ENCODE measurements at places on chromosomes 2 and 18. TPM values are rescaled to one million over a fixed set of nuclear protein-coding genes. Genes with fewer than 3 reads are reported as not detected.

DNA sequence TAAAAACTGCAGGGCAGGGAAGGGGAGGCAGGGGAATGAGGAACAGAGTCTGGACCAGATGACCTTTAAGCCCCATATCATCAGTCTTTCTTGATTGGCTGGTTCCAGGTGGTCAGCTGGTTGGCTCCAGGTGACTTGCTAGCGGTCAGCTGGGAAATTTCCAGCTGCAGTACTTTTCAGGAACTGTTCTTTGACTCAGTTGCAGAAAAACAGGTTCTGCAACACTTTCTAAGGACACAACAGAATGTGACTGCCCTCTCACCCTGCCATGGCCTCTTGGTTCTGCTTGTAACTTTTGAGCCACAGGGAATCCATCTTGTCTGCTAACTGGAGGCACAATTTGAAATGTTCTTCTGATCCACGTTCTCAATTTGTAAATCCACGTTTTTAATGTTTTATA is 278.3 kb upstream of the LRATD1 start:
- H3K27me3 ChIP-seq, result no peaks in the 10 kb centered on the region
- H3K27ac ChIP-seq, result no peak overlapping the region
- no peak overlapping the region for H3K4me3 ChIP-seq
- H3K36me3 ChIP-seq, result no peaks in the 10 kb centered on the region

DNA sequence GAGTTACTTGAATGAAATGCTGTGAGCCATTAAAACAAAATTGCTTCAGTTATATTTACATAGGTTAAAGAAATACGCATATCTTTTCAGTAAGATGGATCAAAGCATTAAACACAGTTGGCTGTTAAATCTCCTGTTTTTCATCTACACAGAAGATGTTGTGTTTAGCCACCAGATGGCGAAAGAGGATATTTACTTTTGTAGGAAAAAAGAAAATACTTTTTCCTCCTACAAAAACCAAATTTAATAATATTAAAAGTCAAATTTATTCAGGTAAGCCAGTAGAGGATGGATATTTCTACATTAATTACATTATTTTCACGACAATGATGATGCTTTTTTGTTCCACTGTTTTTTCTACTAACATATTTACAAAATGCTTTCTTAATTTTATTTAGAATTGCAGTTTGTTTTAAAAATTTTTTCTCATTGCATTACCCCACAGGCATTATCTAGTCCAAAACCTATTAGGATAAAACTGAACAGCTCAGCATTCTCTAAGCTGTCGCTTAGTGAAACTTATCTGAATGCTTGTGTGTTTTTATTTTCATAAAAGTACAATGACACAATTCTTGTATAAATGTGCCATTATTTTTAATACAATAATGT is 173.7 kb downstream of the ASXL3 start:
- H3K27ac ChIP-seq, result no peak overlapping the region
- peaks cover 5% of the 10 kb centered on the region for H3K4me1 ChIP-seq
- no peaks in the 10 kb centered on the region for H3K27me3 ChIP-seq
- DNase-seq, result no peak

GRCh38 chr2:156157670-156158069 is 174.9 kb downstream of the NR4A2 start:
- no peak for DNase-seq
- H3K4me3 ChIP-seq, result no peak overlapping the region
- no peaks in the 10 kb centered on the region for H3K36me3 ChIP-seq
- no peaks in the 10 kb centered on the region for H3K4me1 ChIP-seq
- H3K27me3 ChIP-seq, result no peaks in the 10 kb centered on the region

PCARE gene
- not detected for total RNA-seq

DNA sequence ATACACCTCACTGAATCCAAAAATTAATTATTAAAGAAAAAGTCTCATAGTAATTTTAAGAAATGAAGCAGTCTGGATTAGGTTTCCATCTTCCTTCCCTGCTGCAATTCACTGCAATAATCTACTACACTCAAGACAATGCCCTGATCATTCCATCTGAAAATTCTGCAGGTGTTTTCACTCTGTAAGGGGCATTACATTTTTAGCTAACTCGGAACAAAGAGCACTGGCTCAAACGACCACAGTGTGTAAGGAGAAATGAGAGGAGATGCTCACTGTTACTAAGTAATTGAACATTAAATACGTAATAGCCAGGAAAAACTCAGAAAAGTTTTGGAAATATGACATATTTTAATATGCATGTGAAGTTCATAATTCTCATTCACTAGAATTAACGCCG is 1.3 kb downstream of the B4GALT6 start:
- H3K27me3 ChIP-seq, result no peaks in the 10 kb centered on the region
- no peak overlapping the region for H3K4me3 ChIP-seq
- no peaks in the 10 kb centered on the region for H3K36me3 ChIP-seq

- H3K4me3 ChIP-seq, result no peak overlapping the region
- no peaks in the 10 kb centered on the region for H3K27me3 ChIP-seq
- H3K27ac ChIP-seq, result no peak overlapping the region
- no peaks in the 10 kb centered on the region for H3K36me3 ChIP-seq
Measured at GRCh38 chr18:62122330-62122729, 64.5 kb downstream of the PIGN start.

- no peak for DNase-seq
- no peak overlapping the region for H3K27ac ChIP-seq
- H3K4me1 ChIP-seq, result no peaks in the 10 kb centered on the region
- no peaks in the 10 kb centered on the region for H3K36me3 ChIP-seq
- H3K4me3 ChIP-seq, result no peak overlapping the region
Measured at GRCh38 chr2:28062867-28063266, 172.3 kb downstream of the BABAM2 start.

GRCh38 chr2:28469304-28469703 is 26.6 kb upstream of the PLB1 start:
- DNase-seq, result no peak
- H3K4me3 ChIP-seq, result no peak overlapping the region
- no peaks in the 10 kb centered on the region for H3K36me3 ChIP-seq
- H3K4me1 ChIP-seq, result peaks cover 6% of the 10 kb centered on the region
- no peak overlapping the region for H3K27ac ChIP-seq

NOSTRIN gene
- 48.1 TPM for total RNA-seq

HRH4 gene
- not detected for total RNA-seq

- no peaks in the 10 kb centered on the region for H3K36me3 ChIP-seq
- no peak overlapping the region for H3K27ac ChIP-seq
- no peaks in the 10 kb centered on the region for H3K27me3 ChIP-seq
- DNase-seq, result no peak
- no peak overlapping the region for H3K4me3 ChIP-seq
Measured at GRCh38 chr2:129262934-129263333, 716.5 kb upstream of the RAB6C start.

DNA sequence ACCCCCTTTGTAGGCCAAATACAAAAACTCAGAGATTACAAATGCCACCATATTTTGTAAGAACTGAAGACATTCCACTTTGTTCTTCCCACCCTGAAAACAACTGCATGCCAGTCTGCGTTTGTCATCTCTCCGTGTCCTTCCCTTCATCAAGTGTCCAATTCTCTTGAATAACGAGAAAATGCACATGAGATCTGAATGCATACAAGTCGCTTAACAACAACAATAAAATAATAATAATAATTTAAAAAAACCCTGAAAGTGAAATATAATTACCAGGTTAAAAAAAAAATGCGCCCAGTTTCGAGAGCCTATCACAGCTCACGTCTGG is 2.0 kb upstream of the SETBP1 start:
- peaks cover 14% of the 10 kb centered on the region for H3K4me1 ChIP-seq
- H3K36me3 ChIP-seq, result no peaks in the 10 kb centered on the region
- no peak for DNase-seq

B3GNT7 gene
- total RNA-seq, result 19.2 TPM

DNA sequence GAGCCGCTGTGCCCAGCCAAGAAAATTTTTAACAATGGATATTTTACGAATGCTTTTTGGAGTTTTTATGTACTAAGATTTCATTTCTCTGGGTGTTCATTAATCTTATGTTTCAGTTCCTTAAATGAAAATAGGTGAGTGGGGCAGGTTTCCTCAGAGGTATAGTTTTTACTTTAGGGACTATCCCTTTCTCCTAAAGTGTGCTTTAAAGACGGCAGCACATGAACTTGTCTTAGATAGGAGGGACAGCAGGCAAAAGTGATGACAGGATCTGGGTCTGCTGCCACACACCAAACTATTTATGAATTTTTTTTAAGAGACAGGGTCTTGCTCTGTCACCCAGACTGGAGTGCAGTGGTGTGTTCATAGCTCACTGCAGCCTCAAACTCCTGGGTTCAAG is 8.0 kb upstream of the REL start:
- no peaks in the 10 kb centered on the region for H3K27me3 ChIP-seq
- H3K4me3 ChIP-seq, result no peak overlapping the region
- H3K36me3 ChIP-seq, result no peaks in the 10 kb centered on the region
- DNase-seq, result no peak
- H3K4me1 ChIP-seq, result no peaks in the 10 kb centered on the region
- no peak overlapping the region for H3K27ac ChIP-seq

DNA sequence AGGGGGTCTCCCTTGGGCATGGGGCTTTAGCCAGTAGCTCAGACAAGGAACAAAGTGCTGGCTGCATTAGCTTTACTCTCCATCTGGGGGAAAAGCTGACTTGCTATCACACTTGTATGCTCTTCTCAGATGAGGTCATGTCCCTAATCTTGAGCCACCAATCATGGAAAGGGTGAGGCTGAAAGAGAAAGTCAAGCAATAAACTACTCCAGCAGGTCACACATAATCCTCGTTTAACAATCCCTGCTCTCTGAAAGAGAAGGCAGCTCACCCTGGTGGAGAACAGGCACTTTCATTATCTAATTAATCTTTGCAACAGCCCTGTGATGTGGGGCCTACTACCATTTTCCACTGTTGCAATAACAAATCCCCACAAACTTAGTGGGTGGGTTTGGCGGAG is 129.7 kb upstream of the CAPN13 start:
- H3K27ac ChIP-seq, result no peak overlapping the region

- no peaks in the 10 kb centered on the region for H3K27me3 ChIP-seq
- H3K27ac ChIP-seq, result no peak overlapping the region
- no peaks in the 10 kb centered on the region for H3K36me3 ChIP-seq
- DNase-seq, result no peak
- H3K4me1 ChIP-seq, result no peaks in the 10 kb centered on the region
- no peak overlapping the region for H3K4me3 ChIP-seq
Measured at GRCh38 chr18:35808796-35809195, 163.7 kb upstream of the RMP24 start.

MOGAT1 gene
- total RNA-seq, result not detected

DNA sequence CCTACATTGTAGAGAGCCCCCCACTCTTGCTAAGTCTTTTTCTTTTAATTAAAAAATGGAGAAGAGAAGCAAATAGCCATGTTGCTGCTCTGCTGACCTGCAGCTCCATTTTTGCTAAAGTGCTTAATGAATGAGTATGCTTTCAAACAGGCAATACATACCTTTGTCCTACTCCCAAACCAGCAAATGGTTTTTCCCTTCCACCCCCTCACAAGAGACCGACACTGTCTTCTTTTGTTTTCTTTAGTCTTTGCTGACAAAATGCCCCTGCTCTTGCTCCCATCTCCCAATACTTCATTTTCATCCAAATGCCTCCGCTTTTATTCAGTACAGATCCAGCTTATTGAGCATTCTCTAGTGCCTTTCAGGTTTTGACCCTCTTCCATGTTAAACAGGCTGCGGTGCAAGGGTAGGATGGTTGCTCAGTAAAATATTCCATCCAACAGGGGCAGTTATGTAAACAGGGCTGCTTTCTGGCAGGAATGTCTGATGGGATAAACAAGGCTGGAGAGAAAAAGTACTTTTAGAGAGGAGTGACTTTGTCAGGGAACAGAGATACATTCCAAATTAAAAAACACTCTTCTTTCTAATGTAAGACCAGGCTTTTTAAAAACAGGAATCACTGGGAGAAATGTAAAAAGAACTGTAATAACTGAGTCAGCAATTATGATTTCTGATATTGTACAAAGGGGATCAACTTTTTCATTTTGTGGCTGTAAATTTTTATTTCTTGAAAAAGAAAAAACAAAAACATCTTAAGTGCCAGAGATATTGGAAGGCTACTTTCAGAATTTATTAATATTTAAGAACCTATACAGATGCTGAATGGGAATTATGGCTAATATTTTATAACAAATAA is 136.8 kb downstream of the MEP1B start:
- no peak overlapping the region for H3K27ac ChIP-seq
- peaks cover 7% of the 10 kb centered on the region for H3K4me1 ChIP-seq
- no peaks in the 10 kb centered on the region for H3K36me3 ChIP-seq
- no peak for DNase-seq

GRCh38 chr2:109066501-109066900 is 62.5 kb upstream of the SH3RF3 start:
- no peaks in the 10 kb centered on the region for H3K36me3 ChIP-seq
- no peaks in the 10 kb centered on the region for H3K4me1 ChIP-seq
- DNase-seq, result no peak
- no peak overlapping the region for H3K4me3 ChIP-seq
- no peak overlapping the region for H3K27ac ChIP-seq

GRCh38 chr2:95052307-95052706 is 26.8 kb downstream of the MAL start:
- no peaks in the 10 kb centered on the region for H3K36me3 ChIP-seq
- H3K4me1 ChIP-seq, result peaks cover 23% of the 10 kb centered on the region
- peak; percentile 36 for DNase-seq
- no peaks in the 10 kb centered on the region for H3K27me3 ChIP-seq
- H3K27ac ChIP-seq, result peak overlapping the region; percentile 50
- H3K4me3 ChIP-seq, result no peak overlapping the region

GRCh38 chr2:45132551-45132950 is 123.3 kb upstream of the SIX2 start:
- H3K36me3 ChIP-seq, result no peaks in the 10 kb centered on the region
- H3K4me3 ChIP-seq, result no peak overlapping the region
- no peak overlapping the region for H3K27ac ChIP-seq
- no peak for DNase-seq
- no peaks in the 10 kb centered on the region for H3K27me3 ChIP-seq
- H3K4me1 ChIP-seq, result no peaks in the 10 kb centered on the region

DNA sequence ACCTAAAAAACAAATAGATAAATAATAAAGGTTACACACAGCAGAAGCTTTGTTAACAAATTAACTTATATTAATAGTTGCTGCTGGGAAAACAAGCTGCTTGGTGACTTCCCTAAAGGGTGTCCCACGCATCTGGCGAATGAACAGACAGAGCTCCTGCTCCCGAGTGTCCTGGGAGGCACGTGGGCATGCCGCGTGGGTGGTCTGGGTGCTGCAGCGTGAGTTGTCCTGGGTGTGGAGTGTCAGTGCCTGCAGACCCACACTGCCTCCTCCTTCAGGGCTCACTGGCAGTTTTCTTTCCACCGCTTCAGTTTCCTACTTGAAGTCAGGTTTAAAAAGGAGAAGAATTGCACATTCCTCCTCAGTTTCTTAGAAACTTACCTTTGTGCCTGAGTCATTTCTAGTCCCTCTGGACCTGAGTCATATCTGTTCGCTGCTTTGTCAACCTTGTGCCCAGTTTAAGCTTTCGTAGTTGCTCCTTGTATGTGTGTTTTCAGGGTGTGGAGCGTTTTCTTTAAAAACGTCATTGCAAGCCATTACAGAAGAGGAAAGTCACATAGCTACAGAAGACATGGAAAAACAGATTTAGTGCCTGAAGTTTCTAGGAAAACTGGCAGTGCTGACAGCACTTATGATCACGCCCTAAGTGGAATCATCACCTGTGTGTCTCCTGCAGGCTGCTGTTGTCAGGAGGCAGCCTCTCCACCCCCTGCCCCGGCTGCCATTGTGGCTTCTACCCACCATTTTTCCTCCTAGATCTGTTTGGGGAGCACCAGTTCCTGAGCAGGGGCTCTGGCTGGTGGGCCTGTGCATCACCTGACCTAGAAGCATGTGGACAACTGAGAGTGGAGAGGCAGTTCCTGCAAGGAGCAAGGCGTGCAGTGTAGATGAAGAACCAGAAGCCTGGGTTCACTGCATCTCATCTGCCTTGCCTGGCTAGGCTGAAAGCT is 24.5 kb downstream of the IMPA2 start:
- H3K27ac ChIP-seq, result peak overlapping the region; percentile 39
- H3K4me1 ChIP-seq, result peaks cover 17% of the 10 kb centered on the region
- H3K27me3 ChIP-seq, result no peaks in the 10 kb centered on the region
- H3K36me3 ChIP-seq, result no peaks in the 10 kb centered on the region
- DNase-seq, result peak; percentile 66
